ENCODE measurements at places on chromosomes 6 and 20.

GRCh38 chr6:145883263-145883662 is 68.7 kb upstream of the FBXO30 start:
- no peak for DNase-seq

GRCh38 chr6:14933183-14933544 is 312.7 kb upstream of the JARID2 start:
- DNase-seq = no peak

- DNase-seq = no peak
Observed at GRCh38 chr6:104402572-104402971, 457.1 kb downstream of the HACE1 start.

- no peak for DNase-seq
Observed at GRCh38 chr20:19121463-19121862, 91.0 kb upstream of the SLC24A3 start.

DNA sequence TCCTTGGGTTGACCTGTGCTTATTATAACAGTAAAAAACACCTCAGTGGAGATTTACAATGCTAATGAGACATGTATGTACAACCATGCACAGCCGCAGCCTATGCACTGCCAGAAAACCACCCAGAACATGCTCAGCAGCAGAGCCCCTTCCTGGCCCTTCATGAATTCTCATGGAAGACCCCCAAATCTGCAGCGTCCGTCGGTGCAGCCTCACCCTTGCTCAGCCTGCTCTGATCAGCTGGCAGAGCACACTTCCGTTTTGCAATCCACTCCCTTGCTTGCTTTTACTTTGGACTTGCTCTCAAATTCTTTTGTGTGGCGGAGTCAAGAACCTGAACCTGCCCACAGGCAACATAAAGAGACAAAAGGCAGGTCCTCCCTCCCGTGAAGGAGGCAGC is 378.2 kb upstream of the SULF2 start:
- DNase-seq = no peak

- DNase-seq = no peak
Observed at GRCh38 chr6:104632588-104632987, 227.1 kb downstream of the HACE1 start.

- no peak for DNase-seq
Observed at GRCh38 chr6:141421378-141421777, 711.3 kb upstream of the GJE1 start.

DNA sequence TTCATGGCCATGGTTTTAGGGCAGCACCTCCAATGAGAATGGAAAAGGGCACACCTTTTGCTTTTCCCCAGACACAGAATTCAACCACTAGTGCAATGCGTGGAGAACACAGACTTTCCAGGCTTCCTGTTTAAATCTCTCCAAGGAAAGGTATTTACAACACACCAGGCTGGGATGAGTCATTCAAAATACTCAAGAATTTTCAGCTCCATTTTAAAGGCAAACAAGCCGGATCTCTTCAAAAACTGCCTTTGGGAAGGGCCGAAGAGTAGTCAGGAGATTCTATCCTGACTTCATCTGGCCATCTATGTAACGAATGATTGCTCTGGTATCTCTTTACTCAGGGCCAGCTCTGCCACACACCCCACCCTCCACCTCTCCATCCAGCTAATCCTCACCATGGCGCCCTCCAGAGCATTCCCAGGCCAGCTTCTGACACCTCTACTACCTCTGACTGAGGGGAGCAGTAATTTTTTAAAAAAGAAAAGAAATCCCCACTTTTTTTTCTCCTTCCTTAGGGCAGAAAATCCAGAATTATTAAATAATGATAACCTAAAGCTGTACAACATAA is 254.6 kb downstream of the LY86 start:
- no peak for DNase-seq

DNA sequence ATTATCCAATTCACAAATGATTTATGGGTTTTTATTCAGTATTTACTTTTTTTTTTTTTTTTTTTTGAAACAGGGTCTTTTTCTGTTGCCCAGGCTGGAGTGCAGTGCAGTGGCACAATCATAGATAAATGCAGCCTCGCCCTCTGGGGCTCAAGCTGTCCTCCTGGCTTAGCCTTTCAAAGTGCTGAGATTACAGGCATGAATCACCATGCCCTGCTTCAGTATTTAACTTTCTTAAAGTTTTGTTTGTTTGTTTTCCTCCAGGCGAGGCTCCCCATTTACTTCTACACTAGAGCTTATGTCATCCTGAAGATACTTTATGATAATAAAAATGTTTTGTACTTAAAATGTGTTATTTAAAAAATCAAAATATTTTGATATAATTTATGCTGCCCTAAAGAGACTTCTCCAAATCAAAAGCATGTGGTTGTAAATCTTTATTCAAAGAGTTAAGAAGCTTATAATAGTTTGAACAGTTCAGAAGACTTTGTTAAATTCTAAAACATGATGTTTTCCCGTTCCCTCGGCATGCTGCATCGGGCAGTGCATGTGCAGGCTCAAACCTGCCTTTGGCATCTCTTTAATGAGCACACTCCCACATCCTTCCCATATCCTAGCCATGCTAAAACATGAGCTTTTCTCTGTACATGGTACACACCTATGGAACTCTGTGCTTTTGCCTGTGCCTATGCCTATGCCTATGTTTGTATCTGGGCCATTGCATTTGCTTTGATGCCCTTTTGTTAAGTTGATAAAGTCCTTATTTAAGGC is 11.0 kb downstream of the SMPDL3A start:
- DNase-seq = no peak

GRCh38 chr6:159594750-159595117 is 98.3 kb downstream of the SOD2 start:
- DNase-seq = no peak

GRCh38 chr6:85675030-85675819 is 32.5 kb upstream of the SYNCRIP start:
- no peak for DNase-seq

- no peak for DNase-seq
Observed at GRCh38 chr6:33459226-33459625, 4.8 kb downstream of the ZBTB9 start.

- DNase-seq = no peak
Observed at GRCh38 chr20:49938173-49939163, 2.3 kb downstream of the RNF114 start.

GRCh38 chr6:131136021-131136786 is 937 bp downstream of the AKAP7 start:
- no peak for DNase-seq

DNA sequence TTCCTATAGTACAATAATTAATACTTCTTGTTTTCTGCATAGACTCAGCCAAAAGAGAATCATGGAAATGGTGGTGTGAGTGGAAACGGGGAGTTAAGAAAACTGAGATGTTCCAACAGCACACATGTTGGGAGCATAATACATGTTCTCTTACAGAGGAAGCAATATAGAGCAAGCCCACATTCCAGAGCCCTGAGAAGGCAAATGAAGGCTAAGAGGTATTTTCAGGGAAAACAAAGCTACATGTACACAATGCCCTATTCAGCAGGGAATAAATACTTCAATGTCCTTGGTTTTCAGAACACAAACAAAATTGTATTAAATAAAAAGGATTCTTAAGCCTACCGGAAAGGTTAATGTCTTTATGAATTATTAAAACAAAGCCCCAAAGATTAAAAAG is 35.1 kb upstream of the SMIM8 start:
- no peak for DNase-seq

DNA sequence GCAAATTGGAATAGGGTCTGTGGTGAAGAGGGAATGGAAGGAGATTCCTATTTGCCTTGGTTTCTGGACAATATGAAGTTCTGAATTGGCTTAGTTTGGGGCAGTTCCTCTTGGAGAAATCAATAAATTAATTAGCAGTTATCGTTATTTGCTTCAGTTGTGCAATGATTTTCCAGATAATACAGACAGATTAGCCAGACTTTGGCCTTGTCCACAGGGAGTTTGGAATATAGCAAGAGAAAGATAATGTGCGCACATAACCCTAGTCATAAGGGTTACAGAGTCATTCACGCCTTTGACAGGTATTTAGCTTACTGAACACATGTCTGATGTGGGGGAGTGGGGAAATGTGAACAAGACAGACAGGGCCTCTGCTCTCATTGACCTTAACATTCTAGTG is 1.3 kb downstream of the ATRN start:
- no peak for DNase-seq

- DNase-seq = no peak
Observed at GRCh38 chr6:85129881-85130280, 320.0 kb upstream of the NT5E start.

DNA sequence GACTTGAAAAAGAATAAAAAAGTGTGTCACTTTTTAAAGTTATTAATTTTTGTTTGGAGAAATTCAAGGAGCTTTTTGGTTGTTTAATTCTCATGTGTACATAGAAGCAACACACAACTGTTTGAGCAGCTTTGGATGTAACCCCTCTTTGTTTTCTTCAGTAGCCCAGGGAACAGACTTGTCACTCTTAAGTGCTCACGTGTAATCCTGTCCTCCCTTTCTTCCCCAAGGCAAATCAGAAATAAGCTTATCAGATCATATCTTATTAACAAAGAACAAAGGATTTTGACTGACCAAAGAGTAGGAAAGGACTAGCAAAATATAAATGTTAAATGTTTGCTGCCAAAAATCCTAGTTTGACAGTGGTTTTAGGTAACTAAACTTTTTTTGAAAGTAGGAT is 7.3 kb upstream of the FLRT3 start:
- DNase-seq = no peak

- DNase-seq = no peak
Observed at GRCh38 chr6:35248965-35249364, 10.6 kb upstream of the ZNF76 start.

DNA sequence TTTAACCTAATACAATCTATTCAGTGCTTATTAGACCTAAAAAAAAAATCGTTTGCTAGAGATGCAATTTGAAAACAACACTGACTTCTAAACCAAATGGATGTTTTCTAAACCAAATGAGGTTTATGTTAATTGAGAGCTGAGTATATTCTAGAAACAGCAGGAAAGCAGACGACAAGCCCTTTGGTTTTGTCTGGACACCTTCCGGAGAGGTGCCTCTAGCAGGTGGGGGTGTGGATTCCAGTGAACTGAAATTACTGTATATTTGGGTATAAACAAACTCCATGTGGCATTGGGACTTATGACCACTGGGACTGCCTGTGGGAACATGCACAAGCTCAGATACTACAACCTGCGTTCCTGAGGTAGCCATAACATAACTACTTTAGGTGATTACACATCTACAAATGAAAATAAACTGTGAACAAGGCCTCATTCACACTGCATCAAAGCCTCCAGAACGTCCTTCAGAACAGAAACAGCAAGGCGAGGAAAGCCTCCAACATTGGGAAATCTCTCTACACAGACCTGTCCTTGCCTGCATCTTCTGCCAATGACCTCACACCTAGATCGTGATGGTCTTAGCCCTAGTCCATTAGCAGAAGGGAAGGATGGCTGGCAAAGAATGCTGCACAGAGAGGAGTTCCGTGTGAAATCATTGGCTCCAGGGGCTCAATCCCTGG is 206.8 kb upstream of the FOXQ1 start:
- no peak for DNase-seq

GRCh38 chr20:62494980-62495748 is 19.4 kb upstream of the GATA5 start:
- no peak for DNase-seq

GRCh38 chr6:64113704-64114103 is 478.1 kb downstream of the PHF3 start:
- no peak for DNase-seq

DNA sequence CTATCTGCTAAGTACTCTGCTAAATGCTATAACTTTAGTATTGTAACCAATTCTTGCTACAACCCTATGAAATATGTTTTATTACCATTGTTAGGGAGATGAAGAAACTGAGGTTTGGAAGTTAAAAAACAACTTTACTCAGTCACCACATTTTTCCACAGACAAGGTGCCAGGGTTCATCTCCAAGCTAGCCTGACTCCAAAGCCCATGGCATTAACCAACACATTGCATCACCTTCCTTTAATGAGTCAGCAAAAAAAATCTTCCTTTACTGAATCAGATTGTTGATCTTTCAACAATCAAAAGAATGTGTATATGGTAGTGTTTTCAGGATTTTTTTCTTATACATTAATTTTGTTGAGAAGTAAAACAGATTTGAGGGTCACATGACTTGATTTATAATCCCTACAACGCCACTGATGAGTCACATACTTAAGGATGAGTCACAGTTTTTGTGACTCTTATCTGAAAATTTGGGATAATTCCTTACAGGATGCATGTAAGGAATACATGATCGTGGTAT is 41.5 kb downstream of the MAN1A1 start:
- DNase-seq = no peak

GRCh38 chr6:164502833-164503232 is 806.6 kb downstream of the C6orf118 start:
- DNase-seq = peak; percentile 36

GRCh38 chr6:50271266-50271665 is 221.5 kb upstream of the DEFB112 start:
- DNase-seq = no peak

DNA sequence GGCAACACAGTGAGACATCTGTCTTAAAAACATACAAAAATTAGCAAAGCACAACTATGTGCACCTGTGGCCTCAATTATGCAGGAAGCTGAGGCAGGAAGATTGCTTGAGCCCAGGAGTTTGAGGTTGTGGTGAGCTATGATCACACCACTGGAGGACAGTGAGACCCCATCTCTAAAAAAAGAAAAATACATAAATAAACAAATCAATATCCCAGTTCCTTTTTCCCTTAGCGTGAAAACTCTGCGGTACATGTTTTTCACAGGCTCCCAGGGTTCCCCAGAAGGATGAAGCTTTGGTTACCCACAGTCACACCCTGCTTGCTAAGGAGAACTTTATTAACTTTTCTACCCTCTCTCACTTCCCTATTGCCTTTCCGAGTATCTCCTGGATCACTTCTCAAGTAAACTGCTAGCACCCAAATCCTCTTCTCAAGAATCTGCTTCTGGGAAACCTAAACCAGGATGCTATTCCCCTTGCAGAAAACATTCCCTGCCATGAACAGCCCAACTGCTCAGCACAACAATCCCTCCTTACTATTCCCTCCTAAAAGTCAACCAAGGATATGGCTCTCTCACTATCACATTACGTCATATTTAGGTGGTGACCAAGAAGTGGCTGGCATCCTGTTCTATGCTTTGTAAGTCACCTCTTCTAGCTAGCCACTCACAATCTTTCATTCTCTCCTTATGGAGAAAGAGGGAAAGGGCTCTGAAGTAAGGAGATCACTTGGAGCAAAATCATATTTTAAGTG is 122.4 kb downstream of the IPCEF1 start:
- DNase-seq = no peak

- peak; percentile 82 for DNase-seq
Observed at GRCh38 chr6:13248053-13248452, 80.3 kb downstream of the TBC1D7 start.

DNA sequence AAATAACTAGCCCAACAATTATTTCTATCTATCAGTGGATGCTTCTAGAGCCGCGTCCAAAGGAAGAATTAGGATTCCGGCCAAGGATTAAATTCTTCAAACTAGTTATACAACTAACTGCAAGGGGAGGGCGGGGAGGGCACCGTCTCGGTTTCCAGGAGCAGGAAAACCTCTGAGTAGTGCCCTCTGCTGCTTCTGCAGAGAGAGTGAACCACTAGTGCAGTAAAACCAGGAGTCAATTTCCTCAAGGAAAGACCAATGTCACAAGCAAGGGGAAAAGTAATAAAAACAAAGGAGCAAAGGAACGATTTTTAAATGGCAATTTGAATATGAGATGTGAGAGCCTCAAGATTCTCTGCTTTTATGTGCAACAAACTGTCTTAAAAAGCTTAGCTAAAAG is 16.5 kb upstream of the UBE2J1 start:
- DNase-seq = no peak

Data from NCI-H1105 (cell line).